Stimulated activated CD4-positive, alpha-beta T cell treated with anti-CD3 and anti-CD28 coated beads, Interleukin-1b, Interleukin-23, amount 100 ng/mL, for 48 hours (primary cell): ENCODE measurements at places on chromosomes 3 and 15.
A peak's percentile ranks its signal among the peaks of the same experiment; 100 is the strongest.

- DNase-seq = peak; percentile 21
Observed at GRCh38 chr3:16370872-16371740, 106.1 kb downstream of the OXNAD1 start.

- DNase-seq = no peak
Observed at GRCh38 chr3:11199902-11200845, 45.9 kb downstream of the HRH1 start.

GRCh38 chr3:29186982-29187725 is 93.7 kb upstream of the RBMS3 start:
- DNase-seq = no peak

GRCh38 chr15:47473832-47474231 is 243.5 kb upstream of the SEMA6D start:
- no peak for DNase-seq

DNA sequence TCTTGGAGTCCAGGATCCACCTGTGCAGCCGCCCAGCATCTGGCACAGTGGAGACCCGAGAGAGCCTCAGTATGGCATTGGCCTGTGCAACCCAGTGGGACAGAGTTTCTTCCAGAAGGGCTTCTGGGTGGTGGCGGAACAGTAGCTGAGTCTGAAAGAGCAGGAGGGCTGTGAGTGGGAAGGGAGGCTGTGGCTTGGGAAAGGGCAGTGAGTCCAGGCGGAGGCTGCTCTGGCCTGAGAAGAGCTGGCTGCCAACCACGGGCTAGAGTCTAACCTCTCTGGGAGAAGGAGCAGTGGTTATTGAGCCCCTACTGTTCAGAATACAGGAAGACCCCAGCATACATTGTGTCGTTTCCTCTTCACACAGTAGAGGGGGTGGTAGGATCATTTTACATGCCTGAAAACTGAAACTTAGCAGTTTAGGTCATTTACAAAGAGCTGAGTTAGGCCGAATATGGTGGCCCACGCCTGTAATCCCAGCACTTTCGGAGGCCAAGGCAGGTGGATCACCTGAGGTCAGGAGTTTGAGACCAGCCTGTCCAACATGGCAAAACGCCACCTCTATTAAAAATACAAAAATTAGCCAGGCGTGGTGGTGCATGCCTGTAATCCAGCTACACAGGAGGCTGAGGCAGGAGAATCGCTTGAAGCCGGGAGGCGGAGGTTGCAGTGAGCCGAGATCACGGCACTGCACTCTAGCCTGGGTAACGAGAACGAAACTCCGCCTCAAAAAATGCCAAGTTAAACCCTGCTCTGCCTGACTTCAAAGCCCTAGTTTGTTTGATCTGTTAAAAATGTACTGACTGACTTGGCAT is 3.2 kb downstream of the AEN start:
- DNase-seq = peak; percentile 34

GRCh38 chr3:94071713-94072284 is 8.9 kb downstream of the NSUN3 start:
- DNase-seq = no peak

GRCh38 chr15:41263891-41264351 is 32.9 kb downstream of the CHP1 start:
- DNase-seq = no peak

DNA sequence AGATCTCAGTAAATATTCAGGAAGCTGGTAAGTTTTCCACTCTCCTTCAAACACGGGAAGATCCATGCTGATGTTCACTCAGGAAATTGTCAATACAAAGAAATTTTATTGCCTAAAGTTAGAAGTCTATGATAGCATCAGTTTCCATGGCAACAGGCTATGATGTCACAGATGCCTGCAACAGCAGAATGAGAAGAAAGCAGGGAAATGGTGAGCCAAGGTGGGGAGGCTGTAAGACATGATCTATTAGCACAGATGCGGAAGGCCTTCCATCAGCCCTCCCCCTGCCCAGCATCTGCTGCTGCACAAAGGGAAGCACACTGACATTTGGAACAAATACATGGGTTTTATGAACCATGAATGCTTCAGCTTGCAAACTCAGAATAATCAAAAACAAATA is 28.6 kb downstream of the EPHB1 start:
- DNase-seq = no peak

DNA sequence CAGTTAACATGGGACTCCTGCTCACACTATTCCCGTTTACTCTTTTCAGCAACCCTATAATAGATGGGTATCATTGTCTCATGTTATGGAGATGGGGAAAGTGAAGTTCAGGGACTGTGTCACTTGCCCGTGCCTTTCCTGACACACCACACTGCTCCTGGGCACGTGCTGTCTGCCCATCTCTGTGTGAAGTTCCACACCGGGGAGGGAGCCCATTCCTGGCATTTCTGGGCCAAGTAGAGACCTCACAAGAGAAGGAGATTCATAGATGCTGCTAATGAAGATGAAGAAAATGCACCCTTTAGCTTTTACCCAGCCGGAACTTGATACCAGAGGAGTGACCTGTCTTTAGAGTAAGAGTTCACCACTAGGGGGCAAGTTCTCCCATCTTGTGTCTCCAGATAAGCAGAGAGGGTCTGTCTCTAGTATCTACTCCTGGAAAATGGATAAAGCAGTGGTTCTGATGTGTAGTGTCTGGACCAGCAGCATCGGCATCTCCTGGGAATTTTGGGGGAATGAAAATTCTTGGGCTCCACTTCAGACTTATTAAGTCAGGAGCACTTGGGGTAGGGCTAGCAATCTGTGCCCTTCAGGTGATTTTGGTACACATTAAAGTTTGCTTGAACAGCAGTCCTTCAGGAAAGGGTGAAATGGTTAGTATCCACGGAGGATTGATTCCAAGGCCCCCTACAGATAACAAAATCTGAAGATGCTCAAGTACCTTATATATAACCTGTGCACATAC is 2.0 kb upstream of the TOPBP1 start:
- DNase-seq = peak; percentile 17

DNA sequence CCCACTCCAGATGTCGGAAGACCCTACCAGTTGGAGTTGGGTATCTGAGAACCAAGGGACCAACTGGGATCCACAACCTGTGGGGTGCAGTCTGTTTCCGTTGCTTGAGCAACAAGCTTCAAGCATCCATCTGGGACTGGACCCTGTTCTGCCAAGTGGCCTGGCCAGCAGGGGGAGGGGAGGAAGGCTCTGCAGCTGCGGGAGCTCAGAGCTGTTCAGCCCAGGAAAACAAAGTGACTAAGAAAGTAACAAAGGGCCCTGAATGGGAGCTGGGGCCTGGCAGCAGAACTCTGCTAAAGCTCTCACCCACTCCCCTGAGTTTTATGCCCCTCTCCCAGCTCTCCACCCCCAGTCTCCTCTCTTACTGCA is 2.7 kb downstream of the TYRO3 start:
- no peak for DNase-seq

GRCh38 chr15:77695961-77696582 is 63.4 kb upstream of the LINGO1 start:
- no peak for DNase-seq
